ENCODE measurements at places on chromosomes 1 and 21. TPM values are rescaled to one million over a fixed set of nuclear protein-coding genes. Genes with fewer than 3 reads are reported as not detected.

Gene OR2L8
- total RNA-seq = not detected

Gene MRAP
- total RNA-seq = not detected

Gene ADIPOR1
- 67.2 TPM for total RNA-seq

Gene DCST2
- total RNA-seq = 0.30 TPM

Gene USH2A
- total RNA-seq = under 0.01 TPM

Gene MRPL55
- 66.7 TPM for total RNA-seq

Gene ZBTB37
- total RNA-seq = 1.5 TPM

Gene LYPD8
- total RNA-seq = 0.12 TPM

Gene GBP6
- not detected for total RNA-seq

Gene HEYL
- total RNA-seq = 4.0 TPM

Gene GJC2
- total RNA-seq = 0.39 TPM

Gene HES3
- not detected for total RNA-seq

Gene PADI2
- 1.4 TPM for total RNA-seq

Gene FCRL1
- not detected for total RNA-seq

Gene KDF1
- 0.26 TPM for total RNA-seq

Gene KIF26B
- total RNA-seq = 0.09 TPM

Gene CHI3L1
- 0.24 TPM for total RNA-seq

Gene ESPN
- total RNA-seq = 1.2 TPM

Gene NGF
- total RNA-seq = 0.70 TPM

Gene ACKR1
- total RNA-seq = not detected

Gene RNASEL
- total RNA-seq = 1.5 TPM

Gene VHLL
- not detected for total RNA-seq

Gene RAB7B
- 0.56 TPM for total RNA-seq

Gene GPR25
- not detected for total RNA-seq

Gene TNFRSF4
- not detected for total RNA-seq

Gene HTR6
- 0.19 TPM for total RNA-seq

Gene RIMS3
- 1.3 TPM for total RNA-seq

Gene KCNE1
- total RNA-seq = not detected

Gene ARMH1
- 0.61 TPM for total RNA-seq
